ENCODE measurements at places on chromosomes 4 and X.

GRCh38 chr4:178976861-178977260 is 1534.6 kb upstream of the AGA start:
- DNase-seq, result no peak

- no peak for DNase-seq
Measured at GRCh38 chr4:162016991-162017390, 146.8 kb downstream of the FSTL5 start.

GRCh38 chr4:120720354-120720934 is 202.1 kb downstream of the PRDM5 start:
- no peak for DNase-seq

GRCh38 chrX:149521438-149521837 is 16.3 kb upstream of the IDS start:
- DNase-seq, result no peak

- DNase-seq, result no peak
Measured at GRCh38 chr4:8856835-8857621, 14.6 kb downstream of the HMX1 start.

- no peak for DNase-seq
Measured at GRCh38 chr4:24202579-24202978, 312.7 kb upstream of the PPARGC1A start.

- DNase-seq, result no peak
Measured at GRCh38 chrX:126994032-126994600, 174.6 kb downstream of the PRR32 start.

DNA sequence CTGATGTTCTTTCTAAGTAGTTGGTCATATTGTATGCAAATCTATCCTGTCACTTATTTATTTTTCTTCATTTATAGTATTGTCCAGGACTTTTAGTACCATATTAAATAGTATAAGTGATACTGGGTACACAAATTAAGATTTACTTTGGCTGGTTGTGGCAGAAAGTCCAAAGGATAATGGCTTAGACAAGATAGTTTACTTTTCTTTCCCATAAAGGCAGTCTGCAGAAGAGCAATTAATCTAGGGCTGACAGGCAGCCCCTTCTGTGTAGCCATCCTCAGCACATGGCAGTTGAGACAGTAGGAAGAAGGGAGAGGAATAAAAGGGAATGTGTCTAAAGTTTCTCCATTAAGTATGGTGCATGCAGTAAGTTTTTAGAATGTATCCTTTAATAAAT is 6.4 kb downstream of the RBM10 start:
- no peak for DNase-seq

All from stimulated activated naive CD8-positive, alpha-beta T cell treated with anti-CD3 and anti-CD28 coated beads, Interleukin-15, Interleukin-2, amounts not matched to agents 100 U/mL and 50 U/mL, for 24 hours (primary cell).